ENCODE measurements at places on chromosomes 6 and 20. TPM values are rescaled to one million over a fixed set of nuclear protein-coding genes. Genes with fewer than 3 reads are reported as not detected.

The ALDH8A1 gene
- polyA plus RNA-seq = 30.9 TPM

DNA sequence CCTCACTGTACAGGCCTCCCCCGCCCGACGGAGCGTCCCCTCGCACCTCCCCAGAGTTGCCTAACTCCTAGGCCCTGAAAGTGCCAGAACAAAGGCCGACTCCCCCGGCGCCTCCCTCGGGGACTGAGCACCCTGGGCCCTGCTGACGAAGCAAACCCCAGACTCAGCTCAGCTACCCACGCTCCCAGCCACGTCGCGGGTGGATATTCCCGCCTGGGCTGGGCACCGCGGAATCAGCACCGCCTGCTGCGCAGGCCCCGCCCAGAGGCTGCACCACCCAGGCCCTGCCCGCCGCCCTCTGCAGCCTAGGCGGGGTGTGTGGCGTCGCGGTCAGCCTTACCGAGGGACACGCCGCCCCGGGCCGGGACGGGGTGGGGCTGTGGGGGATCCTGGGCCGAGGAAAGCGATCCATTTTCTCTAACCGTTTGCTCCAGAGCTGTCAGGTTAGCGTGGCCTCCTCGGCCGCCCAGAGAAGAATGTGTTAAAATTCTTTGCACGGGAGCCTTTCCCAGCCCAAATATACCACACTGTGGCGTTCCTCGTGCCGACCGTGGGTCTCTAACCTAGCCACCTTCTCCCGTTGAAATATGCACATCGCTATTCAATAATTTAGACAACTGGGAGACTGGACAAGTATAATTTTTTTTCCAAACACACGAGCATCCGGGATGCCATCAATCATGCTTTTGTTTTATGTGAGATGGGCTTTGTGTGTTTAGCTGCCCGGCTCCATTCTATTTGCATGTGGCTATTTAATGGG is 31.4 kb downstream of the TFAP2A start:
- DNase-seq = no peak

The WFDC2 gene
- 164 TPM for polyA plus RNA-seq

GRCh38 chr20:36506253-36506652 is 35.1 kb upstream of the MYL9 start:
- no peak for DNase-seq

GRCh38 chr20:4299773-4300172 is 284.4 kb upstream of the RNF24 start:
- no peak for DNase-seq

DNA sequence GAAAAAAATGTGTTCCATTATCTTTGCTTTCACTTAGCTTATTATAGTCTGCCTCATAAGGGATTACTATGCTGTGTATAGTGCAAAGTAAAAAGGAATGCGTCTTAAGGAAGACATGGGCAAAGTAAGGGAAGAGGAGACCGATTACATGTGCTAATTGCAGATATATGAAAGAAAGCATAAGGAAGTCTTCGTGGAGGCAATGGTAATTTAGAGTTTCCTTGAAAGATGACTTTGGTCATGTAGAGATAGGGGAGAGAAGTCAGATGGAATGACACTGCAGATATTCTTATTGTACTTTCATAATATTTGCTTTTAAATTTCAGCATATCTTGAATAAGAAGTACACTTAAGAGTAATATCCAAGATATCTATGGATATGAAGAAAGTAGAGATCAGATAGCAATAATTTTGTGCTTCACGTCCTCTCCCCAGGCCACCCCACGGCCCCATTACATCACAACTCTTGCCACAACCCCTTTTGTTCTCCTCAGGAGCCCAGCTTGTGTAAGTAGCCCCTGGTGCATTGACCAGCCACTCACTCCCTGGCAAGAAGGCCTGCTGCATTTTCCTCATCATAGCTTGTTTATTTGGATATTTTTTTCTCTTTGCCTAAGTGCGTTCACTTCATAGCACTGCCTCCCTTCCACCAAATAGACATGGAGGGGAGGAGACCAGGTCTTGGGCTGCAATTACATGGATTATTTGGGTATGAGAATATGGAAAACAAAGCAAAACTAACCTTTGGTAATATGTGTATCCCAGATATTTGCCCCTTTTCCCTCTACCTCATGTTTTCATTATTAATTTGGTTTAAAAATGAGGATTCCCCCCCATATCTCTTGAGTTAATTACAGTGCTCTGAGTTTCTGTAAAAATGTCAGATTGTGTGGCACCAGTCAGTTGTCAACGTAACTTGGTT is 30.7 kb upstream of the COL10A1 start:
- DNase-seq = no peak
